Peyer's patch (tissue), 4 donors: ENCODE measurements at places on chromosomes 3 and 15. TPM values are rescaled to one million over a fixed set of nuclear protein-coding genes. Genes with fewer than 3 reads are reported as not detected.

The IMPG2 gene
- total RNA-seq: 0.83 TPM

The TEX55 gene
- not detected for total RNA-seq

The GOLGA8M gene
- 3.9 TPM for total RNA-seq

DNA sequence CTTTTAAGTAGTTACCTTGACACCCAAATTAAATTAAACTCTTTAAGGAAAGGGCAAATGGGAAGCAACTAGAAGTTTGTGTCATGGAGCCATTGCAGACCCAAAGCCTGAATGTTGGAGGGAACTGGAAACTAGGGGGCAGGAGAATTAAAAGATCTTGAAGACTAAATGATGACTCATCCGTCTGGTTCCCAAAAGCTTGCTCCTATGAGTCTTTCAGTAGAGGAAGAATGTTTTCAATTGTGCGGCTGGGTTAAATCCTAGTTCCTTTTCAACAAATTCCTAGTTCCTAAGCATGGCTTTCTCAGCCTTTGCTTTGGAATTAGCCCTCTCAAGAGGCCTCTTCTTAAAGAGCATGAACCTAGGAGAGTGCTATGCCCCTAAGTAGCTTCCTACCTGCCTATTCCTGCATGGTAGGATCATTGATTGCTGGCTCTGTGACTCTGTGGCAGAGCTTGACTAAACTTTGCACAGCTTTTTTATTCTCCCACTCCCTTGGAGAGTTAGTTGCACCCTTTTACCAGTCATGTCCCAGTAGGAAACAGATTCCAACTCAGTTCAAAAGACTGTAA, 17.7 kb downstream of the CLEC3B start:
- H3K4me3 ChIP-seq: no peak overlapping the region
- H3K27ac ChIP-seq: no peak overlapping the region
- H3K4me1 ChIP-seq: no peaks in the 10 kb centered on the region
- no peak for DNase-seq
- no peaks in the 10 kb centered on the region for H3K36me3 ChIP-seq
